Mesenteric fat pad (tissue), 1 donor: ENCODE measurements at places on chromosomes 11 and 22. TPM values are rescaled to one million over a fixed set of nuclear protein-coding genes. Genes with fewer than 3 reads are reported as not detected.

The TTLL1 gene
- total RNA-seq, result 4.9 TPM

The HIC2 gene
- total RNA-seq, result 5.5 TPM

The MUC2 gene
- 0.80 TPM for total RNA-seq

The TYMP gene
- 165 TPM for total RNA-seq

The CASP1 gene
- total RNA-seq, result 25.0 TPM

The MRGPRF gene
- 29.8 TPM for total RNA-seq

The ART5 gene
- not detected for total RNA-seq

The CCDC73 gene
- total RNA-seq, result not detected

The TUB gene
- 5.9 TPM for total RNA-seq

The CARD18 gene
- total RNA-seq, result not detected

The LZTR1 gene
- 70.8 TPM for total RNA-seq

The PDGFB gene
- 38.0 TPM for total RNA-seq

The NCAPD3 gene
- 15.8 TPM for total RNA-seq

The NOX4 gene
- total RNA-seq, result 11.4 TPM

- DNase-seq, result peak; percentile 28
Observed at GRCh38 chr11:123166071-123166559, 28.9 kb downstream of the CLMP start.

DNA sequence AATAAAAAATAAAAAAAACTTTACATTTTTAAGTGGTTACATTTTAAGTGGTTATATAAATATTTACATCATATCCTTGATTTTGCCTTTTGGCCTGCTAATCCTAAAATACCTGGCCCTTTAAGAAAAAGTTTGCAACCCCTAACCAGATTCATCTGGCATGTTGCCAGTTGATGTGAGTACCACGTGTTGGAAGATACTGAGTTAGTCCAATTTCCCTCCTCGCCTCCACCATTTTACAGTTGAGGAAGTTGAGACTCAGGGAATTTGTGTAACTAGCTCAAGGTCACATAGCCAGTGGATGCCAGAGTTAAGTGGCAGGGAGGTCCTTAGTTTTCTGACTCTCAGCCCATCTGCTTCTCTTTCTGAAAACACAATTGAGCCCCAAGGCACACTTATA is 5.1 kb downstream of the ELF5 start:
- no peak for DNase-seq

GRCh38 chr11:117696540-117696939 is 100.5 kb downstream of the DSCAML1 start:
- DNase-seq, result no peak

- no peak for DNase-seq
Observed at GRCh38 chr11:59705294-59705693, 8.4 kb downstream of the OR10V1 start.

DNA sequence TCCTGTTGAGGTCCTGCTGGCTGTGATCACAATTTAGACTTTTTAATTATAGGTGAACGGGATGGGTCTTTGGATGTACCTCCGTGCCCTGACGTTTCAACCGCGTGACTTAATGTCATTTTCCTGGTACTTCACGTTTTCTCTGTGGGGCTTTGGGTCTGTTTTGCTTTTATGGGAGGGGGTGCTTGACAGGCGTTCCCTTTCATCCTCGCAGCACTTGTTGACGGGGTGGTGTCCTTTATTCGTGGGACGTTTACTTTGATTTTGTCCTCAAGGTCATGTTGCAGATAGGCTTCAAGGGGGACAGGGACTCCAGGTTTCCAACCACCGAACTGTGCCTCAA is 994 bp downstream of the PPP6R3 start:
- DNase-seq, result peak; percentile 28

DNA sequence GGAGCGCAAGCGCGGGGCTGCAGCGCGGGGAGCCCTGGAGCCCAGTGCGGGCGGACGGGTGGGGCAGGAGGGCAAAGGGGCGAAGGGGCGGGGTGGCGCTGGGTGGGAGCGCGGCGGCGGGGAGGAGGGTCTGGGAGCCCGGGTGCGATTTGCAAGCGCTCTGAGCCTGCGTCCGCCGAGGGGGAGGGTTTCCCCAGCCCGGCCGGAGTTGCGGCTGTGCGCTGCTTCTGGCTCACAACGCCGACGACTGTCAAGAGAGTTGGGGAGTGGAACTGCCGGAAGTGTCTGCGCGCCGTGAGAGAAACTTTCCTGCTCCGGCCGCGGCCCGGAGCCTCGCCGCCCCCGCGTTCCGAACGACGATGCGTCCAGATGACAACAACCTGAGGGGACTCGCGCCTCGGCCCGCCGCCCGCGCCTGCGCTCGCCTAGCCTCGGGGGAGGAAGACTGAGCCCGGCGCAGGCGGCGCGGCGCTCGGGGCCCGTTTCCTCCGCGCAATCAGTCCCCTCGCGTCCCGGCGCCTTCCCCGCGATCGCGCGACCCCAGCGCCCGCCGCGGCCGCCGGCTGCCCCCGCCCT is at the start of gene ARHGAP42:
Gene ARHGAP42 (plus strand): TSS at position 235 of the 576 bp plus-strand sequence. CDS start 391 bp downstream, outside the sequence.
- no peak for DNase-seq

- DNase-seq, result no peak
Observed at GRCh38 chr11:36945384-36945783, 347.3 kb upstream of the RAG2 start.

DNA sequence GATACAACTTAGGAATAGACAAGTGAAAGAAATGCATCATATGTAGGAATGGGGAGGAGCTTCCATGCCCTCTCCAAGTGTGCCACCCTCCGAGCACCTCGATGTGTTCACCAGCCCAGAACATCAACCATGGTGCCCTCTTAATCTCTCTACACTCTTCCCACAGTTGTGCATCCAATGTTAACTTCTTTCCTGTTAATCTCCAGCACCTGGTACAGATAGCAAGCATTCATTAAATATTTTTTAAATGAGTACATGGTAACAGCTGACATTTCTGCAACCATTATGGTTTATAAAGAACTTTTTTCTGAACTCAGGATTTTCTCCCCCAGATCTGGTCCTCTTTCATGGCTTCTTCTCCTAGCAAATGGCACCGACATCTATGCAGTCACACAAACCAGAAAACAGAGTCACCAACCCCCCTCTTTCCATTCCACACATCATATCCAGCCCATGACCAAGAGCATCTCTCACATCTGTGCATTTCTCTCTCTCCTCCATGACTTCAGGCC is 118.1 kb upstream of the CLPB start:
- no peak for DNase-seq

DNA sequence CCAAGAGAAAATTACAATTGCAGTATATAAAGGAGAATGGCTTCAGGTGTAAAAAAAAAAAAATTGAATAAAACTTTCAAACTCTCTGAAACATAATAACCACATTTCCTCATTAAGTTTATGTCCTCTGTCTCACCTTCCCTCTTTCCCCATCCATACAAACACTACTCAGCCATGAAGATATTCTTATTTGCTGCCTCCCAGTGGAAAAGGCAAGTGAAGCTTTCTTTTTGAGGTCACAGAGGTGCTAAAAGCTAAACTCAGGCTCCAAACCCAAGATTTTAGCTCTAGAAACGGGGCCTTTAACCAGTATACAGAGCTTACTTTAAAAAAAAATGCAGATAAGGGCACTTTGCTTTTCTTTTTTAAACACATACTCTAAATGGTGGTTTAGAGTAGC is 1568.5 kb downstream of the FAM181B start:
- no peak for DNase-seq

DNA sequence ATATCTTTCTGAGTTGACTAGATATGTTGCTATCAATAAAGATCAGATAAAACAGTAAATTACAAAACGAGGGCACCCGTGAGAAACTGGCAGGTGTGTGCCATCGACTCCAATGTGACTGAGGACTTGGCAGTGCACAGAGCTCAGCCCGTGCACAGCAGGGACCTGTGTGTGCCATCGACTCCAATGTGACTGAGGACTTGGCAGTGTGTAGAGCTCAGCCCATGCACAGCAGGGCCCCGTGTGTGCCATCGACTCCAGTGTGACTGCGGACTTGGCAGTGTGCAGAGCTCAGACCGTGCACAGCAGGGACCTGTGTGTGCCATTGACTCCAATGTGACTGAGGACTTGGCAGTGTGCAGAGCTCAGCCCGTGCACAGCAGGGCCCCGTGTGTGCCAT is 347.2 kb upstream of the B3GAT1 start:
- DNase-seq, result no peak

- DNase-seq, result peak; percentile 93
Observed at GRCh38 chr22:38467904-38468442, at the start of gene KDELR3. Gene KDELR3 (plus strand): TSS chr22:38468096. CDS start chr22:38468234, 138 bp downstream.

- DNase-seq, result no peak
Observed at GRCh38 chr11:45260071-45260470, 26.1 kb downstream of the SYT13 start.

DNA sequence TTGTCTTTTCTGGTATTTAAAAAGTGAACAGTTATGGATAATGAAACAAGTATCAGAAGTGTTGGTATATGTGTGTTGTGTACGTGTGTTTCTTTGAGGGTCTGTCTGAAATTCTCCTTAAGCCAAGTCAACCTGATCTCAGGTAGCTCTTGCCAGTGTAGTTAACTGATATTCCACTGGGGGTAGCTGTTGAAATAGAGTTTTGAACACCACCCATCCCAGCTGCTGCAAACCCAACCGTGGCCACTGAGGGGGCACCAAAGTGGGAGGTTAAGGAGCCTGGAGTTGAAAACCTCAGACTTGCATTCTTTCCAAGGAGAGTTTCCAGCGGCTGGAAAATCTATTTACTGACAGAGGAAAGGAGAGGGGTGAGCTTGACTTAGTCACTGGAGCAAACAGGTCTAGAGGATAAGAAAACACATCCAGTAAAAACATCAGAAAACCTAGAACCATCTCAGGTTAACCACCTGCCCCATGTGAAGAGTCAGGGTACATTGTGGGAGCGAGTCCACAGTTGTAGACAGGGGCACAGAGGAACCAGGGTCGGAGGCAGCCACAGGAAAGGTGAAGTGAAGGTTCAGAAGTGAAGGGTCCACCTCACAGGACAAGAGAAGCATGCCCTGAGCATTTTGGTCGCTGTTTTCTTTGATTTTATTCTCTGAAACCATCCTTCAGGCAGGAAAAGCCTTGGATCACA is 8.8 kb upstream of the CUL5 start:
- DNase-seq, result no peak

DNA sequence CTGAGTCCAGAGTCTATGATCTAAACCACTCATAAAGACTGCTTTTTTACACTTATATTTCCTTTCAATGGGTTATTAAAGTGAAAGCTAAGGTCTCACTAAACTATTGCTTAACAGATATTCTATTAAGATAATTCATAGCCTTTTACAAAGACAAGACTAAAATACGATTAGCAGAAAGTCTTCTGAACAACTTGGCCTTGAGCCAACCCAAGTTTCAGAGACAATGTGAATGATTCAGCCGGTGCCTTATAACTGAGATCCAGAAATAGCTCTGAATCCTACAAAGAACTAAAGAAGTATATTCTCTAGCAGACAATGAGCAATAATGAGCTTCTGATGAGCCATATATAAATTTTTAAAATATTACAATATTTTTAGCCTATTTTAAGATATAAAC is 41.5 kb upstream of the CARD18 start:
- DNase-seq, result no peak

- no peak for DNase-seq
Observed at GRCh38 chr22:22235558-22235957, 9.0 kb upstream of the VPREB1 start.

DNA sequence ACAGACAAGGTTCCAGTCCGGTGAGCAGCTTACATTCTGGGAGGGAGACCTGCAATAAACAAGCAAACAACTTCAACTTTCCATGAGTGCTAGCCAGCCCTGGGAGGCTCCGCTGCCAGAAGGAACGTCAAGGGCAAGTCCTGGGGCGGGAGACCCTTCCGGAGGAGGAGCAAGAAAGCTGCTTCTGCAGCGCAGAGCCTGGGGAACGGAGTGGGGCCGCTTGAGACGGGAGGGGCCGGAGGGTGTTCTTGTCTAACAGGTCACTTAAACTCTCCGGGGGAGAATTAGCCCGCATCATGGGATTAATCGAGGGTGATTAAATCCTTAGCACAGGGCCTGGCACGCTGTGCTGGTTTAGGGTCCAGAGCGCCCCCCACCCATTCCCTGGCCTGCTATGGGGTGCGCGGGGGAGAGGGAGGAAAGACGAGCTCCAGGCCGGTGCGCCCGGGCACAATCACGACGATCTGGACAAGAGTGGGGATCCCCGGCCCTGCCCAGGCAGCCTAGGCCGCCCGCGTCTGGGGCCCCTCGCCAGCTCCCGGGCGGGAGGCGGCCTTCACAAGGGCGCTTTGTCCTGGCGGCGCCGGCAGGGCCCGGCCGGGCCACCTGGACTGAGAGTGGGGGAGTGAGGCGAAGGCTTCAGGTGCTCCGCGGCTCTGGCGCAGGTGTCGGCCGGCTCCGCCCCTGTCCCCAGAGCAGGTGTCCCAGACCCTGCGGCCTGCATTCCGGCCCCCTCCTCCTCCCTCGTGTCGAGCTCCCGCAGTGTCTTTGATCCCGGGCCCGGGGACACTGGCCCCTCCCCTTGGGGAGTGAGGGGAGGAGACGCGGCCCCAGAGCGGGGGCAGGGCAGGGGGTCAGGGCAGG is 663 bp upstream of the LARGE2 start:
- DNase-seq, result no peak

GRCh38 chr22:43047605-43048004 is 32.7 kb upstream of the PACSIN2 start:
- DNase-seq, result no peak

GRCh38 chr11:75492181-75492820 is 33.4 kb downstream of the GDPD5 start:
- DNase-seq, result no peak

DNA sequence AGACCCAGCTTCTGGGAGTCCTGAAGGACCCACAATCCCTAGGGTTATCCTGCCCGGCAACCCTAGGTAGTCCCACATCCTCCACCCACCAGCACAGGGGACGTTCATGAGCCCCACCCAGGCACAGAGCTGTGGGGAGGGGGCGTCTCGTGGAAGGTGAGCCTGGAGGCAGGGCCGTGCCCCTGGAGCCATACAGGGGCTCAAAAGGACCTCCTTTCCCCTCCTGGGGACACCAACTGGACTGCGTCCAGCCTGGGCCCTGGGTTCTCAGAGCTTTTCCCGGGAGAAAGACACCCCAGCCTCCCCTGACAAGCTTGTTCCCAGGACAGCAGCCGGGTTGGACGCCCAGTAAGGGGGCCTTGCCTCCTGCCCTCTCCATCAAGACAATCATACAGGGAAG is 78.4 kb downstream of the BRD1 start:
- DNase-seq, result peak; percentile 74

GRCh38 chr11:128653801-128654231 is 40.1 kb upstream of the FLI1 start:
- no peak for DNase-seq

GRCh38 chr11:94046796-94047195 is 25.6 kb downstream of the HEPHL1 start:
- DNase-seq, result no peak

- no peak for DNase-seq
Observed at GRCh38 chr11:2944530-2944929, 15.3 kb upstream of the PHLDA2 start.
